NK-92 treated with Interleukin-12 subunit alpha and Interleukin-12 subunit beta, amount 100 ng/mL, for 24 hours (cell line): ENCODE measurements at places on chromosomes 1 and 21.

DNA sequence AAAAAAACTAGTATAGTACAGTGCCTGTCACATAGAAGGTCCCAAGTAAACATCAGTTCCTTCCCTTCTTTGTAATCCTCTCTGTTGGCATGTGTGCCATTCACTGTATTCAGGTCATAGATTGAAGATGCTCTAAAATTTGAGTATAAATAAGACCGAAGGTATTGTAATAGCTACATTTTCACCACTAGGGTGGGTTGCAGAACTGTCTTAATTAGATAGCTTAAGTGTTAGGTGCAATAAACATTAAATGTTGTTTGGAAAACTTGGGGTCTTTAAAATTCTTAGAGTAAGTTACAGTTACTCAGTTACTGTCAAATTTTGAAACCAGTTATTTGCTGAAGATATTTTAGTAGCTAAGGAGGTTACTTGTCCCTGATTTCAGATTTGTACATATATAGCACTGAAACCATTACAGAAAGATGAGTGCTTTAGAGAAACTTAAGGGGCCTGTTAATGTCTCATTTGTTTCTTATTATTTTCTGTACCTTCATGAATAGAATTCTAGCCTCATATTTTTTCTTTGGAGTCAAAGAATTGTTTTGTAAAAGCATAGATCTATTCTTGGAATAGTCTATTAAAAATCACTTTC is 24.3 kb downstream of the PER3 start:
- no peak for DNase-seq

DNA sequence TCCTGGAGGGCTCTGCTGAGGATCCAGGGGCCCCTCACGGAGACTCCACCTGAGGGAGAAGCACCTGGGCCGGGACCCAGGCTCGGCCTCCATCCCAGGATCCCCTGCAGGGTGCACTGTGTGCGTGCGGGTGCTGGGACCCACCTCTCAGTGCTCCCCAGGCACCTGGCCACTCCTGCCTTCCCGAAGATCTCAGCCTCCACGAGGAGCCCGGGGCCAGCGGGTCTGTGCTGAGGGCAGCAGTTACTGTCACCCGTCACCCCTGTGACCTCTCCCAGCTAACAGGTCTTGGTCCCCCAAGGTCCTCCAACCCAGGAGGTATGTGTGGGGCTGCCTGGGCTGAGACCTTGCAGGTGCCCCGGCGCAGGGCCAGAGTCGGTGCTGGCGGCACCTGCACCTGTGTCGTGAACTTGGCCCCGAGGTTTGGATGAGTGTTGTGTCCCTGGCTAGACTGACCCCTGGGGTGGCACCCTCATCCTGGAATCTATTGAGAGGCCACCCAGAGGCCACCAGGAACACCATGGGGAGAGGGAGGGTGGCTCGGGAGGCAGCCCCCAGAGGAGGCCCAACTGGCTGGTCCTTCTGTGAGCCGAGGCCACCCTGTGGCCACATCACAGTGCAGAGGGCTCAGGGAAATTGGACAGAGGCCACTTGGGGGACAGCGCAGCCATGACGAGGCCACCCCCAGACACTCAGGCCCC is 17.7 kb downstream of the MORN1 start:
- DNase-seq = no peak

DNA sequence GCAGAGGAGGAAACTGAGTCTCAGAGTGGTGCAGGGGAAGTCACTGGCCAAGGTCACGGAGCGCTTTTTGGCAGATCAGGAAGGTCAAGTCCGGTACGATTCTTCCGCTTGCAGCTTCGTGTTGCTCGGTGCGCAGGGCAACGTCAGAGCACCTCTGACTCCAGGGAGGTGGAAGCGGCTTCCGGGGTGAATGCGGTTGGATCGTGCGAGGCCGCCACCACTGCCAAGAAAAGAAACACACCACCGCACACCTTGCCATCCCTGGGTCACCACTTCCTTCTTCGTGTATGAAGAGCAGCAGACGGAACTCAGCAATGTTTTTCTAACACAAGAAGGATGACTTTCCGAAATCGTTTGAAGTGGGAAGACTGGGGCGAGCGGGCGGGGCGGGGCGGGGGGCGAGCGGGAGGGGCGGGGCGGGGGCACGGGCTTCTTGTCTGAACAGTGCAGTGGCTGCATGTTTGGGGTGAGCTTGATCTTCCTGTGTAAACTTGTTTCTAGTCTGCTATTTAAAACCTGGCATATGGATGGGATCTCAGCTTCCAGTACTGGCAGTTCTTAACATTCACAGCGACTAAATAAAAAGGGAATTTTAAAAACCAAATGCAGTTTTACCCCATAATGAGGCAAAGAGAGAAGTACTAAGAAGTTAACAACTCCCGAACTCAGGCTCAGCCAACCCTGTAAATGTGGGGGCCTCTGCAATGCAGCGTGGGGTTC is 300.0 kb downstream of the RRAGC start:
- DNase-seq = no peak

DNA sequence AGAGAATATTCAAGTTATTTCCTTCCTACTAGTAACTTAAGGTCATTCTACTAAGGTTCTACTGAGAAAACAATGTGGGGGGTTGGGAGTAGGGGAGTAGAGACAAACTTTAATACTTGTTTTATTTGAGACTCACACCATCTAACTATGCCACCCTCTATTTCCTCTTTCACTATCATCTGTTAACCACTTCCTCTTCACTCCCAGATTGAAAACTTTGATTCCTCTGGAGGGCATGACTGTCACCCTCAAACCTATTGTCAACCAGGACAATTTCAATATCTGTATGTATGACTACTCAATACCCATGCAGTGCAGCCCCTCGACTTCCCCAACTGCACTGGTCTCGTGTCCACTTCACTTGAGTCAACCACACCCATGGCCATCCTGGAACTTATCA is 165.6 kb upstream of the POGK start:
- no peak for DNase-seq

- no peak for DNase-seq
Measured at GRCh38 chr1:145729666-145730436, 10.6 kb downstream of the CD160 start.

GRCh38 chr1:226001963-226002666 is 3.0 kb upstream of the SDE2 start:
- DNase-seq = no peak

DNA sequence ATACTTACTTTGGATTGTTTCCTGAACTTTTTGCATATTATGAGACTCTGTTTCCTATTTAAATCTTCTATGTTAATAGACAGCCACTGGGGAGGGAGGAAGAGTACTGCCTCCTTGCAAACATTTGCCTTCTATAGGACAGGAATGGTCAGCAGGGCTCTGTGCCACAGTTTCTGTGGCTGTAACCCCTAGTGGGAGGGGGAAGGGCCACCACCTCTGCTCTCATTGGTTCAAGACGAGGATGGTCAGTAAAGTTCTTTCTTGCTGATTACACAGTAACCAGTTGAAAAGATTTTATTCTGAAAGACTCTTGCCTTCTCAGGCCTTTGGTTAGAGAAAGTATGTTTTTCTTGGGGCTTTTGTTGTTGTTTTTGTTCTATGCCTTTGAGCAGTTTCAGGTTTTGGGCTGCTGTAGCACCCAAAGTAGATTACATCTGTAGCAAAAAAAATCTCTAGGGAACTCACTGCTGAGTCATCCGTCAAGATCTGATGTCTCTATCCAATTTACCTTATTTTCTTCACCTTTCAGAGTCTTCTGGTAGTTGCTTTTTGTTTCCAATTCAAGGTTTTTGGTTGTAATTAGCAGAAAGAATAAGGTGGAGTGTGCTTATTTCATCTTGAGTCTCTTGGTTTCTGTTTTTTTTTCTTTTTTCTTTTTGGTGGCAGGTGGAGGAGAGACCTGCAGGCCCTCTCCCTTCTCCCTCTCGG is 23.1 kb downstream of the SLC35A3 start:
- DNase-seq = no peak

GRCh38 chr21:43762303-43763128 is 13.6 kb downstream of the CSTB start:
- no peak for DNase-seq

- no peak for DNase-seq
Measured at GRCh38 chr1:62457955-62458354, 21.1 kb downstream of the USP1 start.

GRCh38 chr1:231036416-231036815 is 3.6 kb downstream of the FAM89A start:
- DNase-seq = peak; percentile 49

DNA sequence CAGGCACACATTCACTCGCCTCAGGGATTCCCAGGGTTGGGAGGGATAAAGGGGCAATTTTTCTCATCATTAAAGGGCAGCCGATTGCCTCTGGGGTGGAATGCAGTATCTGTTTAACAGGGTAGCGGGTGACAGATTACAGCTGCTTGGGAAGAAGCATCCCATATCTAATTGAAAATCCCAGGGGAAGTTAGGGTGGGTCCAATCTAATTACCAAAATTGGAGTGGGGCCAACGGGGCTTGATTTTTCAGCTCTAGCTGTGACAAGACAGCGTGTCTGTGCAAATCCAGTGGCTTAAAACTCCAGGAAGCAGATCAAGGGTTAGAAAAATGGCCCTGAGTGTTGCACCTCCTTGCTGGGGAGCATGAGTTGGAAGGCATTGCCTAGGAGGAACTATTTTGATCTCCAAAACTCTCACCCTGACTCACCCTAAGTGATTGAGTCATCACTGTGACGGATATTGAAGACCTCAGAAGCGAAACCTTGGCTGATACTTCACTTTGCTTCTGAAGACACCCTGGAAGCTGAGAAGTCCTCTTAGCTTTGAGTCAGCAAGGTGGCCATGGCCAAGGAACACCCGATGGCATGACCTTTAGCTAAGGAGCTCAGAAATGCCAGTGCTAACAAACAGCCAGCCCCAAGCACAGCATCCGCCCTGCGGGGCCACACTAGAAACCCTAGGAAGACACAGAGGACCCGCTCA is 46.0 kb downstream of the GRHL3 start:
- DNase-seq = no peak

GRCh38 chr1:198107091-198107501 is 49.7 kb upstream of the NEK7 start:
- DNase-seq = no peak

- no peak for DNase-seq
Measured at GRCh38 chr1:23283667-23284602, 60.1 kb downstream of the HNRNPR start.

GRCh38 chr1:204003536-204003935 is 69.4 kb upstream of the SOX13 start:
- no peak for DNase-seq

- DNase-seq = no peak
Measured at GRCh38 chr1:75986478-75986877, 54.3 kb upstream of the ASB17 start.

- no peak for DNase-seq
Measured at GRCh38 chr1:78471890-78472620, 18.7 kb upstream of the PTGFR start.

GRCh38 chr1:1337793-1338147 is 6.7 kb downstream of the TAS1R3 start:
- DNase-seq = no peak

DNA sequence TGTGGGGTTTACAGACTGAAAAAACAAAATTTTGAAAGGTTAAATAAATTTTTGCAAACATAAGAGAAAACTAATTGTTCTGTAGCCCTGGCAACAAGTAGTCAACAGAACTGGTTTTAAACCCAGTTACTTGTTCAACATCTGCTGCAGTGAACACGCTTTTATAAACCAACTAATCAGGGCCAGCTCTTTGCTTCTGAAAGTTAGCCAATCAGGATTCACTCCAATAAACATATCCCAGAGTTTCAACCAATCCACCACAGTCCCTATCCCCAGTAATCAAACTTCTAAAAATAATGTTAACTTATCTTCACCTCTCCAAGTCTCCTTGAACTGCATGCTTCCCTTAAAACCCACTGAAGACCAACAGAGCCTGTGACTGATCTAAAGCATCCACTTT is 306.6 kb downstream of the CTH start:
- DNase-seq = no peak

- no peak for DNase-seq
Measured at GRCh38 chr1:43035821-43036741, 77.4 kb upstream of the SLC2A1 start.

DNA sequence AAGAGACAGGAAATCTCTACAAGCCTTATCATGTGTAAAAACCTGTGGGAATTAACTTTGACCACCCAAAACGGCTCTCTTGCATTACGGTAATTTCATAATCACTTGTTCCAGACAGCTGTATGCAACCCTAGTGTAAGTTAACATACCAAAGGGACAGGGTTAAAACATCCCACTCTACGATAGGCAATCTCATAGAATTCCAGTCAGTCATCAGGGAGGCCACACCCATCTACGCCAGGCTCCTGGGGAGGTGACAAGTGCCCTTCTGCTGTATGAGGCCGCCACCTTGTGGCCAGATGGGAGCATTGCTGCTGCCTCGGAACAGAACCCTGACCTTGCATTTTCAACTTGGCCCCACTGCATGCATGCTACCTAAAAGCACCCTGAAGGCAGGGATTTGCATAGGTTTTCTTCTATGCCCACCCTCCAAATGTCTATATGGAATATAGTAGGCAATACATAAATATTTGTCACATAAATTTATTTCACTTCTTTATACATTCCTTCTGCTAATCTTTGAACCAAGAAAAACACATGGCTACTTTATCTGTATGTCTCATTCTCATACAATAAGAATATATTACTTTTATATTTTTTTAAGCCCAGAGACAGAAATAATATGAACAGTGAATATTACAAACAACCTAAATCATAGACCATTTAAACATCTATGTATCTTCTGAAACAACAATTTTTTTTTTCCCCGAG is 12.6 kb downstream of the HSF2BP start:
- peak; percentile 68 for DNase-seq

GRCh38 chr21:37253991-37254390 is 13.1 kb downstream of the VPS26C start:
- DNase-seq = no peak

GRCh38 chr21:27725916-27726315 is 759.0 kb upstream of the ADAMTS5 start:
- DNase-seq = no peak

DNA sequence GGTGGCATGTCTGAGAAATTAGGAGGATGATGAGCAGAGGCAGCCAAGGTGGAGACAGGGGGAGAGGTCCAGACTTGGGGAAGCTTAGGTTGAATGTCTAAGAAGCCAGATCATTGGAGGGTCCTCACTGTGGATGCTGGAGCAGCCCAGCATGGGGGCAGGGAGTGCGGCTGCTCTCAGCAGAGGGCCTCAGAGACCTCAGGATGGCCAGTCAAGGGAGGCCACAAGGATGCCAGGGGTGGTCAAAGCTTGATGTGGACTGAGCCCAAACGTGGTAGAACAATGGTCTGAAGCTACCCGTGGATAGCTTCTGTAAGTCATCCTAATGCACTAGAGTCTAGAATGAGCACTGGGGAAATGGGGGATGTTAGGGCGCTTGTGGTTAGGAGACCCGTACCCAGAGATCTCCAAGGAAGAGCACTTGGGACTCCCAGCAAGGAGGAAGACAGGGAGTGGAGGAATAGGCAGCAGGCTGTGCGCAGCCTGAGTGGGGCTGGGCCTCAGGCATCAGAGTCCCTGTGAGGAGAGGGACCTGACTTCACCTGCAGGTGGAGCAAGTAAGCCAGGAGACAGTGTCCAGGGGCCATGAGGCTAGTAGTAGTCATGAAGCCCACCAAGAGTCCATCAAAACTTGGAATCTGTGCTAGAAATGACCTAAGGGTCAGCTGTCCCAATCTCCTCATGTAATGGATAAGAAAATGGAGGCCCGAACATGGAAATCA is 4.3 kb upstream of the S100A9 start:
- no peak for DNase-seq
